IMR-90 (cell line): ENCODE measurements at places on chromosomes 11 and 22. TPM values are rescaled to one million over a fixed set of nuclear protein-coding genes. Genes with fewer than 3 reads are reported as not detected.

The SLC22A9 gene
- total RNA-seq, result not detected in 2 replicates

The TYR gene
- not detected in 2 replicates for total RNA-seq

DNA sequence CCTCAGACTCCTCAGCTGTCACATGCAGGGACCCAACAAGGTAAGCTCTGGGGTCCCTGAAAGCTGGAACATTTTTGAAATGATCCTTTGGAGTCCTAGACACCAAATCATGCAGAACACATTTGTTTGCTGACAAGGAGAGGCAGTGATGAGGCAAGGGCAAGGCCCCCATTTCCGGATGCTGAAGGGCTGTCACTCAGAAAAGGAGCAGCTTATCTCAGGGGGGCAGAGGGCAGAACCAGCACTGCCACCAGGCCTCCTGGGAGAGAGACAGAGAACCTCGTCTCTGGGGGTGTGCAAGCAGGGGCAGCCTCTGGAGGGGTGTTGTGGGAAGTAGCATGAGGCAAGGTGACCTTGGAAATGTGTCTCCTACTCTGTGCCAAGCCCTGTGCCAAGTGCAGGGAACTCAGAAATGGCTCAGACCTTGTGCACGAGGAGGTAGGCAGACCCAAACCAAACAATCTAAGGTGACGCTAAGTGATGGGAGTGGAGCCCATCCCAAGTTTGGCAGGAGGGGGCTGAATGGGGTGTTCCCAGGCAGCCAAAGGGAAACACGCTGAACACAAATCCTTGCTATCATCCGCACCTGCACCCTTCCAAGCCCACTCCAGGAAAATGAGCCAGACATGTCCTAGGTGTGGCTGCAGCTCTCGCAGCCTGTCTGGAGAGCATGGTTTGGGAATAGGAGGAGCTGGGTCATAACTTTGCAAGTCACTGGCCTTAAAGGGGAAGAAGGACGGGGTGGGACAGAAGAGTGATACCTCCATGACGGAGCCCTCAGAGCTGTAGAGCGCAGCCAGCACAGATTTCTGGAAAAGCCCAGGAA is 94.2 kb downstream of the PDE2A start:
- DNase-seq, result no peak

- peak; percentile 58 for DNase-seq
Observed at GRCh38 chr11:119000906-119001305, 3.0 kb downstream of the CENATAC start.

- DNase-seq, result no peak
Observed at GRCh38 chr11:10502065-10502680, 38.8 kb downstream of the RNF141 start.
